Adipocyte (in vitro differentiated cells): ENCODE measurements at places on chromosomes 1 and 21.

GRCh38 chr1:9078752-9079500, 9.5 kb upstream of the SLC2A5 start:
- no peak for DNase-seq

DNA sequence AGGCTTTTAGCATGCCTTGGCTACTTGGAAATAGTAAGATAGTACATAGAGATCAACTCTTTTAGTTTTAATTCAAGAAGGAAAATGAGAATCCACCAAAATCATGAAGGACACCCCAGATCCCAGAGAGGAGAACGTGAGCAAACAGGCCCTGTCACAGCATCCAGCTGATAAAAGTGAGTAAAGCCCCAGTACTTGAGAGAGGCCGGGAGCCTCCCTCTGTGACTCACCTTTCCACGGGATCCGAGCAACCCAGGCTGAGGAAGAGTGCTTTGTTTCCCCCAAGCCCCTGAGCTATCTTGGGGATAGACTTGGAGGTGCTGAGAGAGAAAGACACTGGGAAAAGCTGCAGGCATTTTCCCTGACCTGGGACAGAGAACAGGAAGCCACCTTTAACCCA, 238.6 kb downstream of the DUSP10 start:
- no peak for DNase-seq

DNA sequence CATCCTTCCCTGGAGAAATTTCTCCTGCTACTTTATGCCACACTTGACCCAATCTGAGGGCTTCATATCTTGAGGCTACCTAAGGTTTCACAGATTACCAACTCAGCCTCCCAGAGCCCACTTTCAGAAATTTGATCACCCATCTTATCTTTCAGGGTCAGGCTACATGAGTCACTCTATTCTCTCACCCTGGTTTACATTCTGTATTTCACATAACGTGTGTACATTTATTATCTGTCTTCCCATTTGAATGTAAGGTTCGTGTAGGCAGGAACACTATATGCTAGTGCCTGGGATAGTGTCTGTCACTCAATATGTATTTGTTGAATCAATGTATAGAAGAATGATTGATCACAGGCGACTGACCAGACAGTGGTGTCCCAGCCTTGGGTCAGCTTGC, 124.8 kb downstream of the UBE2U start:
- no peak for DNase-seq

DNA sequence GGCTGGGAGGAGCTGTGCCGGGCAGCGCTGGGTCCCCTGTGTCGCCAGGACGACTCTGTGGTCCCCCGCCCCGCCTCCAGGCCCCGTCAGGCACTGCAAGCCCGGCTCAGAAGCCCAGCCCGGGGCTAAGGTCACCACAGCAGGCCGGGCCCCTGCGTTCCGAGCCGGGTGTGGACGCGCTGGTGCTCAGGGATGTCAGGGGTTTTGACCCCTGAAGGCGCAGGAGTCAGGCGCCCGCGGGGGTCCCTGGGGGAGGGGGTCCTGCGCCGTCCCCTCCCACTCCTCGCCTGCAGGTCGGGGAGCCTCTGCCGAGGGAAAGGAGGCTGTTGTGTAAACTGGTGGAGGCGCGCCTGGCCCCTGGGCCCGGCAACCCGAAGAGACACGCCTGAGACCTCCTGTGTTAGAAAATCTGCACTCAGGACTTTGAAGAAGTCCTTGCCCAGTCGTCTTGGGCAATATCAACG, 23.7 kb upstream of the TMEM54 start:
- no peak for DNase-seq

DNA sequence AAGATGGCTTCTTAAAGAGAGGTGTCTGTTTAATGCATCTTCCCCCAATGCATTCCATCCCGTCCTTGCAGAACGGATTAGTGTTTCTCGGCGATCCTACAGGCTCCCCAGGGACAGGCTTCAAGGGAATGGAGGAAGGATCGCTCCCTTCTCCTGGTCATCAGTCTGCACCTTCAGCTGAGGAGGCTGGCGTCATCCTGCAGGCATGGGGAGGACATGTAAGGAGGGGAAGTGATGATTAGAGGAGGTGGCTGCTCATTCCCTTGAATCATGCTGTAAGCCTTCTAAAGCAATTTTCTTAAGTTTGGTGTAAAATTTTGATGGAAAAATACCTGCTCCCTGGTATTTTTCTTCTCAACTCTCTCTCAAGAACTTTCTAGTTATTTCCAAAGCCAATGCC, 603.6 kb downstream of the NPHP4 start:
- DNase-seq = no peak

DNA sequence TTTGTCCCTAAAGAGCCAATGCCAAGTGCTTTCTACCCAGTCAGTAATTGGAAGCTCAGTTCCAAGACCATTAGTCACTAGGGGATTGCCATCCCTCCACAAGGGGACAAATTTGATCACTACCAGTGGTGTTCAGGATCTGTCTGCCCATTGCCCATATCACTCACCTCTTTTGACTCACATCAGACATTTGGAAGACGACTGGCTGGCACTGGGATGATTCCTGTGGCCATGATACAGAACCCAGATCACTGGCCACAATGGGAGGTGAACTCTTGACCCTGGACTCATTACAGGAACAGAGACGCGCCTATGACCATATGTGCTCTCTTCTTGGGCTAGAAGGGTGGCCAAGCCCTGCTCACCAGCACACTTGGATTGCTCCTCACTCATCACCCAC, 71.0 kb downstream of the COLGALT2 start:
- no peak for DNase-seq

GRCh38 chr1:169694304-169695075, 16.9 kb downstream of the SELL start:
- DNase-seq = no peak

- DNase-seq = no peak
These were observed 60.4 kb downstream of the LAMC2 start for GRCh38 chr1:183246436-183246835.

DNA sequence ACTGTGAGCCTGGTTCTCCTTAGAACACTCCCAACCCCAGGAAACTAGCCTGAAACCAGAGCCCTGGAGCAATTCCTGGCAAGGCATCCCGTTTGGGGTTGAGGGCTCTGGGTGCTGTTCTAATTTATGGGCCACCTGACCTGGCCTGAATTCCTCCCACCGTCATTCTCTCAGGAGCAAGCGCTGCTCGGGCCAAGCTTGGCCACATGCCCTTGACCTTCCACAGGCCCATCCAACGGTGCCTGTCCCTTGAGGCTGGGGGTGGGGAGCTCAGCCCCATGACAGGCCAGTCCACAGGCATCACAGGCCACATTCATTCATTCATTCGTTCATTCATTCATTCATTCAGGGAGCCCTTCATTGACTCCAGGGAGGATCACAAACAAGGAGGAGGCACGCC, 5.3 kb downstream of the PADI2 start:
- DNase-seq = no peak

DNA sequence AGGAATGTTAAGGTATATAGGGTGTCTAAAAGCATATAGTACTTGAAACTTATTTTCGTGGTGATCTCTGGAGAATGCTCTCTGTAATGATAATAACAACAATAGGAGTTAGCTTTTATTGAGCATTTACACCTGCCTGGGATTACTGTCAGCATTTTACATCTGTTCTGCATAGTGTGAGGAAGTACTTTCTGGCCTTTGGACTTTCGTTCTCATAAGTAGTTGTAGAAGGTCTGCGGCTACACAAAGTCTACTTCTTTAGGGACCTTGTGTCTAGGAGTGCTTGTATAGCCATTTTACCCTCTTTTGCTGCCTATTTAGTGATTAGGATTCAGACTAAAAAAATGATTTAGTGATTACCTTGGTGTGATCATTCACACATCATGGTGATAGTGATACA, 103.6 kb upstream of the GPR52 start:
- no peak for DNase-seq

DNA sequence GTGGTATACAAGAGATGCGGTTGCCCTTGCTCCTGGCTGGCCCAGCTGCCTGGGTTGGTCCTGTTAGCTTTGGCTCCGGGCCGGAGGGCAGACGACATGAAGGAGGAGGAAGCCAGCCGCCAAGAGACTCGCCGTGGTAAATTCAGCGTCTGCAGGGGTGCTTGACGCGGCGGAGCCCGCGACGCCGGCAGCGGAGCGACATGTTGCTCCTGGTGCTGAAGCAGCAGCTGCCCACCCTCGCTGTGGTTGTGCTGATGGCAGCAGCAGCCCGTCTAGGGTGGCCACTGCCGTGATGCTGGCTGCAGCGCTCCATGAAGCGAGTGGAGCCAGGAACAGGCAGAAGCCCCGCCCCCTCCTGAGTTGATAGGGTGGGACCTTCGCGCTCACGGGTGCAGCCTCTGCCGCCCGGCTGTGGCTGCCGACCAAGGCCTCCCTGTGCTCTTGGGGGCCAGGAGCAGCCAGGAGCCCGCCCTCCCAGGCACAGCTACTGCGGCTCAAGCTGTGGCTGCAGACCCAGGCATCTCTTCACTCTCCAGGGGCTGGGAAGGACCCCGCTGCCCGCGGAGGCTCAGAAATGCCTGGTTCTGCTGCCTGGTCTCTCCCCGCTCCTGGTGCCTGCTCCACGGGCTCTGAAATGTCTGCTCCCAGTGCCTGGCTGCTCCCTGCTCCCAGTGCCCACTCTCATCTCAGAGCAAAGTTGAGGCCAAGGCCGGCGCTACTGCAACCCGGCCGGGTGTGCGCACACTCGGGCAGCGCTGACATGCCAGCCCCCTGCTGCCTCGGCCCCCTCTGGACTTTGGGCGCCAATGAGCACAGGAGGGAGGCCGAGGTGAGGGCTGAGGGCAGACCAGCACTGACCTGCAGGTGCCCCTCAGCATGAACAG, 4.4 kb upstream of the ZNF692 start:
- DNase-seq = peak; percentile 88

- DNase-seq = no peak
These were observed 96.1 kb downstream of the IER5 start for GRCh38 chr1:181184621-181185020.

DNA sequence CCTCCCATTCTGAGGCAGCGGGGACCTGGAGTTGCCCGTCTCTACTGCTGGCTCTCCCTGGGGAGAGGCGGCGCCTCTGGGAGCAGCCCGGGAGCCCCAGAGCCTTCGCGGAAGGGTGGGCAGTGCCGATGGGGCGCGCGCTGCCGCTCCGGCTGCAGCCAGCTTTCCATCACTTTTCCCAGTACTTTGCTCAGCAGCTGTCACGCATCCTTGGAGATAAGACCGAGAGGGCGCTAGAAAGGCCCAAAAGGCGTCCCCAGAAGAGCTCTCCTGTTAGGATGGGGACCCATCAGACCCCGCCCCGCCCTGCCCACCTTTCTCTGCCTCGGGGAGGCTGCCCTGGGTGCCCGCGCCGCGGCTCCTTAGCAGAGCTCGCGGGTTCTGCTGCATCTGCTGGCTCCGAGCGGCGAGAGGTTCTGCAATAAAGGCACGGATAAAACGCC, 534 bp downstream of the KCNH1 start:
- peak; percentile 58 for DNase-seq

- DNase-seq = no peak
These were observed 159.6 kb downstream of the CLEC20A start for GRCh38 chr1:178337091-178337706.

- no peak for DNase-seq
These were observed 22.0 kb downstream of the CLIC6 start for GRCh38 chr21:34690793-34691175.

DNA sequence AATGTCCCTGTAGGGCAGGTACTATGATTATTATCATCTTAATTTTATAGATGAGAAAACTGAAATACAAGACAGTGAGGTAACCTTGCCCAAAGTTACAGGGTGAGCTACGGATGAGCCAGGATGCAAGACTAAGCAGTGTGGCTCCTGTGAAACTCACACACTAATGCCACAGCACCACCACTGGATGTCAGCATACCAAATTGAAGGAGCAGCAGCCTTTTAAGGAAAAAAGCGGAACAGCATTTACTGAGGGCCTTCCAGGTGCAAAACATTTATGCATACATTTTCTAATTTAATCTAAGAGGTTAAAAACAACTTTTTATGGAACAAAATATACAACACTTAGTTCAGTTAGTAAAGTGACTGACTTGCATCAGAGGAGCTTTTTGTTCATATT, 41.7 kb downstream of the SEC16B start:
- DNase-seq = no peak

DNA sequence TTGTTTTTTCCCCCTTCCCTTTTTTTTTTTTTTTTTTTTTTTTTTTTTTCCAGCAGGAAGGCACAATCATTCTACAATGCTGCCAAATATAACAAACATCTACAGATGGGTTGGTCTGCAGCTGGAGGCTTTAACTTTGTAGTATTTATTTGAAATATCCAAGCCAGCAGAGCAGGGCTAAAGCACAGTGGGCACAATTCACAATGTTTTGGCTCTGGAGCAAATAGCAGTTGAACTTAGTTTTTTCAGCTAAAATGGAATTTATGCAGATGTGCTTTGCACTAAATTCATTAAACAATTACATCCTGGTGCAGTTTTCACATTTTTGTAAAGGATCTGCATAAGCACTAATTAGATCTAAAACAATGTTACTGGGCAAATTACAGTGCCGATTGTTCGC, 39.8 kb upstream of the ZBTB18 start:
- peak; percentile 84 for DNase-seq

DNA sequence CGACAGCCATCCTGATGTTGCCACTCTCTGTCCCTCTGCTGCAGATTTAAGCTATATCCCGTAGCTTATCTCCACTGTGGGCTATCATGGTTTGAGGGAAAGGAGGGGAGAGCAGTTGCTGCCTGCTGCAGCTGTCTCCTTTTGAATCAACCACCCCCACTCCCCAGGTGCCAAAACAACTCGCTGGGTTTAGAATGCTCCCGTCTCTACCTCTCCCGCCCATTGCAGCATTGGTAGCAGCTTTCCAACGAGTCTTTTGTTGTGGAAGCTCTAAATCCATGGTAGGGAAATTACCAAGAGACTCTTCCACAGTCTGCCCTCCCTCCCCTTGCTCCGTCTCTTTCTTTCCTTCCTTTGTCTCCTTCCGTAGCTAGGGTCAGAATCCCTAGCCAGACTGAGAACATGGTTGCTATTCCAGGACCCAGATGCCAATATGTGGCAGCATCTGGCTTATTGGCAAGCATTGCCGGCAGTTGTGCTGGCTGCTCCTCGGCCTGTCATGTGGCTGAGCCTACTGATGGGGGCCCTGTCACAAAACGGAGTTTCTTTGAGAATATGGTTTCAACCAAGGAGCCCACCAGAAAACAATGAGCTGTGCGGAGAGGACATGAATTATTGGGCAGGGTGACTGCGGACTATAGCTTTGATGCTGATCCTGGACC, 230.7 kb downstream of the RPS6KC1 start:
- DNase-seq = no peak

DNA sequence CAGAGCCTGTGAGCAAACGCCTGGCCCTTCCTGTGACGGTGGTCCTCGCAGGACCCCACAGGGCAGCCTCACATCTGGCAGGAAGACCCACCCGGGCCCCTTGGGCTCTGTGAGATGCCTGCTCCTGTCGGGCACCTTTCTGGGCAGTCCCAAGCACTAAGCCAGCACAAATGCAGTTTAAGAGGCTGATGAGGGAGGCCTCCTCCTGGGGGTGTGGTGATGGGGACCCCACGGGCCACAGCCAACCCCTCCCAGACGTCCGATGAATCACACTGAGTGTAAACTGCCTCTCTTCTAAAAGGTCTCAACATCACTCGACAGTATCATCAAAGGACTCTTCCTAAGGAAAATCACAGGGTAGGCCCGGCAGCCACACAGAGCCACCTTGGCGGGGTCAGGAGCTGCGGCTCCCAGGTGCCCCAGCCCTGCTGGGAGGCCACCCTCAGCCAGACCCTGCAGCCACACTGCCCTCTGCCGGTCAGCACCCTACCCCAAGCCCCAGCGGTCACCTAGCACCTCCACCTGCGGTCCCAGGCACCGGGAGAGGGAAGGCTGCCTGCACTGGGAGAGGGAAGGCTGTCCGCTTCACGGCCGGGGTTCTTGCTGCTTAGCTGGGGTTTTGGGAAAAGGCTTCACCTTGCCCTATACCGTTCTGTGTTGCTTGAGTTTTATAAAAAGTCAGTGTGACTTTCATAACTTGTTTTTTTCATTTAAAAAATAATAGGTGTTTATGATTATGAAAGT, 3.9 kb upstream of the PRKCZ start:
- DNase-seq = peak; percentile 42
